CD4-positive, alpha-beta T cell treated with Interleukin-6 for 4 hours (primary cell): ENCODE measurements at places on chromosomes 3 and 15.

- no peak for DNase-seq
These were observed 49.4 kb upstream of the CCDC174 start for GRCh38 chr3:14602006-14602803.

- DNase-seq: no peak
These were observed 938.4 kb downstream of the MCTP2 start for GRCh38 chr15:95169541-95170459.

DNA sequence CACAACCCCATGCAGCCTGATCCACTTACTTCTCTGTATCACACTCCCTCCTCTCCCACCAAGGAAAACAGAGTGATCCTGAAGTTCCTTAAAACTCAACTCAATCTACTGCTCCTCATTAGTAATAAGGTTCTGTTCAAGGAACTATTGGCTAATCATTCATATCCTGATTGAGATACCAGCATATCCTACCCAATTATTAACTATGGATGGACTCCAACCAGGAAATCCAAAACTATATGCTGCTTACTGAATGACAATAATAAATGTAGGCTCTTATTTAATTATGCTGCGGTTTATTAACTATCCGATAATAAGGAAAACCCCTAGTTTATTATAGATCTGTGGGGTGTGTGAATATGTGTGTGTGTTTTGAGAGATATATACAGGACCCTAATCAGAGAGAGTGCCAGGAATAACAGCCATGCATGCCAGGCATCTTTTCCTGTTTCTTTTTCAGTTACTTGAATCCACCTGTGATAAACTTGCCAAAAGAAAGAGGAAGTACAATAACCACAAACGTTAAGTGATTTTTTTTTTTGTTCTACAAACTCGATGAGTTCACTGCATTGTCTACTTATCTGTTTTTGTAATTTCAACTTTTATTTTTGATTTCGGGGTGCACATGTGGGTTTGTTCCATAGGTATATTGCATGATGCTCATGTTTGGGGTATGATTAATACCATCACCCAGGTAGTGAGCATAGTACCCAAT lies 1031.7 kb upstream of the CFAP20DC start:
- DNase-seq: peak; percentile 28

DNA sequence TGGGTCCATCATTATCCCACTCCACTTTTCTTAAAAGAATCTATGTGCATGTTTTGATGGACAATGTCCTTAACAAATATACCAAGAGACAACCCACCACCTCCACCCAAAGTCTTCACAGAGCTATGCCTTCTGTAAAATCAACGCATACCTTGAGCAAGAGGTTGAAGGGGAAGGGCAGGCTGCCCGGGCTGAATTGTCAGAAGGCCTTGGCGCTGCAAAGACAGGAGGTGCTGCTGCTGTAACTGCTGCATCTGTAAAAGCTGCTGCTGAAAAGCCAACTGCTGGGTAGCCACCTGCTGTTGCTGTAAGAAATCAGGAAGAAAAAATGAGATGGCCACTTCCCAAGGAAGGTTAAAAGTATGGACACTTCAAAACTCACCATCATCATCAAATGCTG lies 536.7 kb downstream of the FOXP1 start:
- no peak for DNase-seq

DNA sequence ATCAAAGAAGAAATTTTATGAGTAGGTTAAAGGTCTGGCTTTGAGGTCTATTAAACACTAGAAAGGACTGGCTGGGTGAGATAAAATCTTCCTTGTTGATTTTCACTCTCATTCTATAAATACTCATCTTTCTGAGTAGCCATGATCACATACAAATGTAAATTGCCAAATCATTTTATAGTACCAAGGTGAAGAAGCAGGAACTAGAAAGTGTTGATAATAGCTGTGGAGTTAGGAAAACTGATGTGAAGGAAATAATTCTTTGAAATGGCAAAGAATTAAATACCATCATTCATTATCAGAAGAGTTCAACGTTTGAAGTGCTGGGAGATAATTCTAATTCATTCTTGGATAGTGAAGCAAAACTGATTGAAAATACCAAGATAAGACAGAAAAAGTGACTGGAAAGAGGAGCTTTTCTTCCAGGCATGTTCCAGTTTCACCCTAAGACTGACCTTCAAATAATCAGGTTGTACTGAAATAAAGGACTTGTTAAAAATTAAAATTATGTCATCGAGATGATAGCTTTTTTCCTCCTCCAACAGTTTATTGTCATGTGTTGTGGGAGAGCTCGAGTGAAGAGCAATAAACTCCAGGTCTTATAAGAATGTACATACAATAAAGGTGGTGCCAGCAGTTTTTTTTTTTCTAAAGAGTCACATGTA lies 17.4 kb downstream of the THBS1 start:
- no peak for DNase-seq

- no peak for DNase-seq
These were observed 232.8 kb upstream of the NR2F2 start for GRCh38 chr15:96097661-96098060.

- DNase-seq: no peak
These were observed 644.7 kb downstream of the OTOL1 start for GRCh38 chr3:162141272-162141791.

DNA sequence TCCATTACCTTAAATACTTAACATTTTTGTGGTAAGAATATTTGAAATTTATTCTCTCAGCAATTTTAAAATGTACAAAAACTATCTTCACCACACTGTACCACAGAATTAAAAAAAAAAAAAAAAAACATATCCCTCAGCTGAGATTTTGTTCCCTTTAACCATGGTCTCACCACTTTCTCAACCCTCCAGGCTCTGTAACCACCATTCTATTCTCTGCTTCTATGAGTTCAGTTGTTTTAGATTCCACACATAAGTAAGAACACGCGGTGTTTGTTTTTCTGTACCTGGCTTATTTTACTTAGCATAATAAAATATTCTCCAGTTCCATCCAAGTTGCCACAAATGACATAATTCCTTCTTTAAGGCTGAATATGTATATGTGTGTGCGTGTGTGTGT lies 41.5 kb downstream of the CSNK1G1 start:
- DNase-seq: no peak

- DNase-seq: no peak
These were observed at the start of gene LINGO1 for GRCh38 chr15:77632534-77633133. Gene LINGO1 (minus strand): TSS chr15:77632912. CDS start chr15:77632315, 597 bp downstream.

GRCh38 chr3:55483196-55484095 lies 3.7 kb downstream of the WNT5A start:
- no peak for DNase-seq

- DNase-seq: no peak
These were observed 5.6 kb upstream of the MFGE8 start for GRCh38 chr15:88918738-88919137.

GRCh38 chr15:88917760-88918159 lies 4.6 kb upstream of the MFGE8 start:
- no peak for DNase-seq

DNA sequence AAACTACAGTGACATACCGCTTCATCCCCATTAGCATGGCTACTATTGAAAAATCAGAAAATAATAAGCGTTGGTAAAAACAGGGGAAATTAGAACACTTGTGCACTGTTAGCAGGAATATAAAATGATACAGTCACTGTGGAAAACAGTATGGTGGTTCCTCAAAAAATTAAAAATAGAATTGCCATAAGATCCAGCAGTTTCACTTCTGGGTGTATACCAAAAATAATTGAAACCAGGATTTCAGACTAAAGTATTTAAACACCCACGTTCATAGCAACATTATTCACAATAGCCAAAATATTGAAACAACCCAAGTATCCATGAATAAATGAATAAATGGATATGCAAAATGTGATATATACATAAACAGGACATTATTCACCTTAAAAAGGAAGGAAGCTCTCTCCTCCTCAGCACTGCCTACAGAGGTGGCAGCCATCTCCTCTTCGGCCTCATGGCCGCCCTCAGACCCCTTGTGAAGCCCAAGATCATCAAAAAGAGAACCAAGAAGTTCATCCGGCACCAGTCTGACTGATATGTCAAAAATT lies 34.1 kb downstream of the NGLY1 start:
- no peak for DNase-seq

GRCh38 chr3:192444096-192444790 lies 283.1 kb downstream of the FGF12 start:
- DNase-seq: peak; percentile 29

DNA sequence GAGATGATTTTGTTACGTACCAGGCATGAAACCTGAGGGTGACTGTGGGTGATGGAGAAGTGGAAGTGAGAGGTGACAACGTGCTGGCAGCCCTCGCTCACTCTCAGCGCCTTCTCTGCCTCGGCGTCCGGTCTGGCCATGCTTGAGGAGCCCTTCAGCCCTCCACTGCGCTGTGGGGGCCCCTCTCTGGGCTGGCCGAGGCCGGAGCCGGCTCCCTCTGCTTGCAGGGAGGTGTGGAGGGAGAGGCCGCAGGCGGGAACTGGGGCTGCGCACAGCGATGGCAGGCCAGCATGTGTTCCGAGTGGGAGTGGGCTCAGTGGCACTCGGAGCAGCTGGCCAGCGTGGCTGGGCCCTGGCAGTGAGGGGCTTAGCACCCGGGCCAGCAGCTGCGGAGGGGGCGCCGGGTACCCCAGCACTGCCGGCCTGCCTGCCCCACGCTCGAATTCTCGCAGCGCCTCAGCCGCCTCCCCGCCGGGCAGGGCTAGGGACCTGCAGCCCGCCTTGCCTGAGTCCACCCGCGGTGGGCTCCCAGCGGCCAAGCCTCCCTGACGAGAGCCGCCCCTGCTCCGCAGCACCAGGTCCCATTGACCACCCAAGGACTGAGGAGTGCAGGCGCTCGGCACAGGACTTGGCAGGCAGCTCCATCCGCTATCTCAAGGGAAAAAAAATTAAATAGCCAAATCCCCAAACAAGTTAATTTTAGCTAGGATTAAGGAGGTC lies 29.7 kb upstream of the MYRIP start:
- no peak for DNase-seq

GRCh38 chr15:91116113-91117067 lies 16.3 kb downstream of the SV2B start:
- no peak for DNase-seq

DNA sequence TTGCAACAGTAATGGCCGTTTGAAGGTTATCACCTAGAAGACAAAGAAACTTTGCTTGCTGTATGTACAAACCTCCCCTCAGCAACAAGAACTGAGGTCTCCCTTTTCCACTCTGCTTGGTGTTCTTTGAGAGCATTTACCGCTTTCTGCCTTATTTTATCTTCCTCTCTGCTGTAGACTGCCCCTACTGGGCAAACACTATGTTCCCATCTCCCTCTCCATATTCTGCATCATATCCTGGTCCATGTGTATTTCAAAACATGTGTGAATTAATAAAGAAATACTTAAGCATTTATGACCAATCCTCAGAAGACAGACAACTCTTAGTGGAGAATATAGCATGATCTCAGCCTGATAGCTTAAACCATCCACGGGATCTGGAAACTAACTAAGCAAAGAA lies 64.4 kb downstream of the ATP13A5 start:
- no peak for DNase-seq

DNA sequence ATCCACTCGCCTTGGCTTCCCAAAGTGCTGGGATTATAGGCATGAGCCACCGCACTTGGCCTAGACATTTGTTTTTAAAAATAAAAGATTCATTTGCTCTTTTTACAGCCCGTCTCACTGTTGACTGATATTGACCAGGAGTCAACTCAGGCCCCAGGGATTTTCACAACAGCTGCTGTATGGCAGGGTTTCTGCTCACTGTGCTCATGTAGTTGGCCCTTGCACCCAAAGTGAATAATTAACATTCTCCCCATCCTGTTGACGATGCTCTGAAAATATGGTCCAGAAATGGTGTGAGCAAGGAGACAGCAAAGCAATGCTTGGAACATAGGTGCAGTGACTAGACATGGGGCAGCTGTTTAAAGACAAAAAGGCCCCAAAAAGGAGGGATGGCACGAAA lies 2.9 kb upstream of the CCR5 start:
- DNase-seq: no peak

DNA sequence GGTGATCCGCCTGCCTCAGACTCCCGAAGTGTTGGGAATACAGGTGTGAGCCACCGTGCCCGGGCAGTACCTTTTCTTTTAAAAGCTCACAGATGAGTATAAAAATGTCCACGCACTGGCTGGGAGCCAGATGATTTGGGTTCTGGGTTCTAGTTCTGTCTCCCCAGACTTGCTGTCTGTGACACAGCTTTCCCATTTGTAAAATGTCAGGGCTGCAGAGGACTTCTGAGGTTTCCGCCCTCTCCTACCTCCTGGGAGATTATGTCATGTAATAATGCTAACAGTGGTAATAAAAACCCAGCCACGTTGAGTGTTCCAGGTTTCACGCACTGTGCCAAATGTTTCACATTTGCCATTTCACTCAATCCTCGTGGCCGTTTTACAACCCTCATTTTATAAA lies 1.3 kb upstream of the PPP4R2 start:
- no peak for DNase-seq

GRCh38 chr3:133895208-133896001 lies at the start of gene RAB6B:
Gene RAB6B (minus strand): TSS chr3:133895882. CDS start chr3:133895466, 416 bp downstream.
- DNase-seq: no peak

- DNase-seq: no peak
These were observed 41.4 kb upstream of the LMCD1 start for GRCh38 chr3:8460050-8460708.

- DNase-seq: no peak
These were observed 21.7 kb upstream of the EPHB3 start for GRCh38 chr3:184539801-184540435.

DNA sequence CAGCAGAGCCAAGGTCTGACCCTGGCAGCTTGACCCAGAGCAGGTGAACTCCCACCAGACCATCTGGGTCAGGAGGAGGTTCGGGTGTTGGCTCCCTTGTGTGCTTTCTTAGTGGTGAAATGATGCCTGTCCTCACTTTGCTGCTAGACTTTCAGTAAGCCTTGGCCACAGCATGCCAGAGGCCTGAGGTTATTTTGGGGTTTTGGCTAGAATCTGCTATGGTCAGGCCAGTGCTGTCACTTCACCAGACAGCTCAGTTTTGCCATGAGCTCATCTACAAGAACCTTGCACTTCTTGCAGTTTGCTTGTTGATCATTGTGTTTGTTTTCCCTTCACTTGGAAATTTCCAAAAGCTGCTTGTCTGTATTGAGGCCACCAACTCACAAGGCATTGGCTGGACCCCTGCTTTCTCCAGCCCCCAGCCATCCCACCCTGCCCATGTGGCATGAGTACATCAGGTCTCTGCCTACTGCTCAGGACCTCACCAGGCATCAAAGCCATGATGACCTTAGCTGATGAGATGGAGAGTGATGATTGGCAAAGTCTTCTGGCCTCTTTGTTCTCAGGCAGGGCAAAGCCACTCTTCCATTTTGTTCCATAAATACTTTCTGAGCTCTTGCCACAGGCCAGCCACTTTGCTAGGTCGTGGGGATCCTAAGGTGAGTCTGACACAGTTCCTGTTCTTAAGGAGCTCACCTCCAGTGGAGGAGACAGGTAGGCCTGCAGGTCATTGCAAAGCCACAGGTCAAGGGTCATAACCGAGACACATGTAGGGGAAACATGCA lies 122.6 kb downstream of the ARNT2 start:
- DNase-seq: no peak
